ENCODE measurements at places on chromosomes 3 and 15.
A peak's percentile ranks its signal among the peaks of the same experiment; 100 is the strongest.

GRCh38 chr3:122742234-122742633, 51.4 kb downstream of the HSPBAP1 start:
- DNase-seq, result no peak

GRCh38 chr3:167780214-167780883, 44.8 kb downstream of the SERPINI1 start:
- DNase-seq, result no peak

DNA sequence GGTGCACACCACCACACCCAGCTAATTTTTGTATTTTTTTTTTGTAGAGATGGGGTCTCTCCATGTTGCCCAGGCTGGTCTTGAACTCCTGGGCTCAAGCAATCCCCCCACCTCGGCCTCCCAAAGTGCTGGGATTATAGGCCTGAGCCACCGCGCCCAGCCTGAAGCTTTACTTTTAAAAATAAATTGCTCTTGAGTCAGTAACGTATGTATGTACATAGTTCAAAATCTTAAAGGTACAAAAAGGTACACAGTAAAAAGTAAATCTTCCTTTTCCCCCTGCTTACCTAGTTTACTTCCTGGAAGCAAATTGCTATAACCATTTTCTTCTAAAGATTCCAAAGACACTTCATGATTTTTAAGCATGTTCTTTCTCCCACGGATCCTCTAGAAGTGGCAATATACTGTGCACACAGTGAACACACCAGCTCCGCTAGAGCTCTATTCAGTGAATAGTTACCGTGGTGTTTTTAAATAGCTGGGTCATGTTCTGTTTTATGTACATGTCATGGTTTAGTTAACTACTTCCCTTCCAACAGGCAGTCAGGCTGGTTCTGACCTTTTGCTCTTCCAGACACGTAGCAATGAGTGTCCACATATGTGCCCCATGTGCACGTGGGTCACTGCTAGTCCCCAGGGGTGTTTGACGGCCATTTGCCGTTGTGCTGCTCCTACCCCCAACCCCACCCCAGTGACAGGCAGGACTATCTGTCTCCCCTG, 82.1 kb downstream of the EEFSEC start:
- DNase-seq, result peak; percentile 23

- no peak for DNase-seq
Measured at GRCh38 chr15:87712211-87712610, 544.3 kb downstream of the NTRK3 start.

- peak; percentile 36 for DNase-seq
Measured at GRCh38 chr3:160616716-160617115, 51.3 kb upstream of the KPNA4 start.

- DNase-seq, result peak; percentile 33
Measured at GRCh38 chr15:98860281-98861041, 147.1 kb downstream of the PGPEP1L start.

DNA sequence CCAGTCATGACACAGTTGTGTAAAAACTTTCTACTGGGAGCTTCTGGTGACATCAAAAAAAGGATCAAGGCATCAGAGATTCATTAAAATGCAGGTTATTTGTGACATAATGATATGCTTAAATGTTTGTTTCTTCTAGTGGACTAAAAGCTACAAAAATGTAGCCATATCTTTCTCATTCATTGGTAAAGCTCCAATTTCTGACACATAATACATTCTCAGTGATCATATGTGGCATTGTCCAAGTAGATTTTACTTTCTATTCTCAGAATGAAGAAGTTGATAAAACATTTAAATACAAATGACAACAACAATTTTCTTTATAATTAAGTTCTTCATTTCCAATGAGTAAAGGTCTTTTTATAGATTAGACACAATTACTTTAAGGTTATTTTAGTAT, 71.0 kb upstream of the ARHGEF26 start:
- DNase-seq, result no peak

- peak; percentile 60 for DNase-seq
Measured at GRCh38 chr3:25495726-25496253, 67.7 kb downstream of the RARB start.

DNA sequence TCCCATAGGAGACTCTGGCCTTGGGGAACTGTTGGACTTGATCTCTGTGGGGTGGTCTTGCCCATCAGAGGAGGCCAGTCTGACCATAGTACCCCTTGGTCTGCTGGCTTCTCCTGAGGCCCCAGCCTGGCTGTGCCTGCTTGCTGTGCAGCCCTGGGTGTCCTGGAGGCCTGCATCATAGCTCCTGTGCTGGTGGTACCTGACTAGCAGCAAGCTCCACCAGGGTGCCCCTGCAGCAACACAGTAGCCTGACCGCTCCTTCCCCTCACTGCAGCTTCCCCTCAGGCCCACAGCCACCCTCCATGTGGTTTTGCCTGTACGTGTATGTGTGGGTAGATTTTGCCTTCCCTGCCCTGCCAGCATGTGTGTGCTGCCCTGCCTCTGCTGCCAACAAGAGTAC, 85.6 kb upstream of the TTC14 start:
- DNase-seq, result no peak

DNA sequence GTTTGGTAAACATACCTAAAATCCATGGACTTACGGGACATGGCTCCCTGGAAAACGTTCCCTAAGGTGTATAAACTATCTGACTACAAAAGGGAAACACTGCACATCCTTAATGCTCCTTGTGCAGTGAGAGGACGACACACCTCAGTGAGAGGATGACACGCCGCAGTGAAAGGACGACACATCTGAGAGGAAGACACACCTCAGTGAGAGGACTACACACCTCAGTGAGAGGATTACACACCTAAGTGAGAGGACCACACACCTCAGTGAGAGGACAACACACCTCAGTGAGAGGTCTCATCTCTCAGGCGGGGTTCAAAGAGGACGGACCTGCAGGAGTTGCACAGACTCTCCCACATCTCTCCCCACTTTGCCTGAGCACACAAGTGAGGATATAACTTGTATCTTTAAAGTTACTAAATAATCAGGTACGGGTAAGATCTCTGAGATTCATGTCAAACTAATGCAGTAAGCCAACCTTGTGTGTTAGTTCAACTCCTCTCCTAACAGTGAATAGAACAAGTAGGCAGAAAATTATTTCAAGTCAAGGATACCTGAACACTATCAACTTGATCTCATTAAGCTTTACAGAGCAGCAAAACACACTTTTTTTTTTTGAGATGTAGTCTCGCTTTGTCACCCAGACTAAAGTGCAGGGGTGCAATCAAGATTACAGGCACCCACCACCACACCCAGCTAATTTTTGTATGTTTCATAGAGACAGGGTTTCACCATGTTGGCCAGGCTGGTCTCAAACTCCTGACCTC, 32.1 kb downstream of the HERC2 start:
- no peak for DNase-seq

GRCh38 chr3:48655063-48655462, 7.6 kb downstream of the CELSR3 start:
- DNase-seq, result no peak

DNA sequence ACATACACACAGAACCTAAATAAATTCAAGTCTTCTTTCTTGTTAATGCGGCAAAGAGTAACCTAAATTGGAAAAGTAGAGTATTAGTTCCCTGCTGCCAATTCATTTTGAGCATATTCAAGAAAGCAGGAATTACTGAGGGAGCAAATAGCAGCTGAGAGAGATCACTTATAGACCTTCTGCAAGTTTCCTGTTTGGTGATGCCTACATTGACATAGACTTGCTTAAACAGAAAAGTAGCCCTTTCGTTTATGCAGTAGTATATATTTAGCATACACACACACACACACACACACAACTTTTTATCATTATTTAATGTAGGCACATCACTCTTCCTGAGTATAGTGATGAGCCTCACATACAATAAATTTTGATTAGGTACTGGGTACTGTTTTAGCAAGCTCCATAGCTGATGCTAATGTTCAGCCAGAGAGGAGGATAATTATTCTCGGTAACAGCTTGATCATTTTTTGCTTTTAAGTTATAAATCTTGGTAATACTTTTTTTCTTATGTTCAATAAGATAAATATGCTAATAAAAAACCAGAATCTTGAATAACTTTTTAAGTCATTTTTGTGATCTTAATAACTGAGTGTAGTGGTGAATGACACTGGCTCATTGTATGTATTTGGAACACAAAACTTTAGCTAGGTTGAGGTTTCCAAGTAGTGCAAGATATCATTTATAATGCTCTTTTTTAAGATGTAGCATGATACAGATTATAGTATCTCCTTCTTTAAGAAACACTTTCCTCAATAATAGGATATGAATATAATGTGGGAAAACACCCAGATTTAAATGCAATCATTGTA, 174.7 kb downstream of the MBNL1 start:
- no peak for DNase-seq

- no peak for DNase-seq
Measured at GRCh38 chr3:15781131-15781530, 16.6 kb downstream of the ANKRD28 start.

- no peak for DNase-seq
Measured at GRCh38 chr3:25973122-25973521, 183.2 kb downstream of the OXSM start.

GRCh38 chr3:172155897-172156585, 116.7 kb downstream of the FNDC3B start:
- DNase-seq, result no peak

- DNase-seq, result no peak
Measured at GRCh38 chr15:60889491-60889890, 339.6 kb downstream of the RORA start.

GRCh38 chr3:72336821-72337479, 511.3 kb downstream of the SHQ1 start:
- peak; percentile 80 for DNase-seq

DNA sequence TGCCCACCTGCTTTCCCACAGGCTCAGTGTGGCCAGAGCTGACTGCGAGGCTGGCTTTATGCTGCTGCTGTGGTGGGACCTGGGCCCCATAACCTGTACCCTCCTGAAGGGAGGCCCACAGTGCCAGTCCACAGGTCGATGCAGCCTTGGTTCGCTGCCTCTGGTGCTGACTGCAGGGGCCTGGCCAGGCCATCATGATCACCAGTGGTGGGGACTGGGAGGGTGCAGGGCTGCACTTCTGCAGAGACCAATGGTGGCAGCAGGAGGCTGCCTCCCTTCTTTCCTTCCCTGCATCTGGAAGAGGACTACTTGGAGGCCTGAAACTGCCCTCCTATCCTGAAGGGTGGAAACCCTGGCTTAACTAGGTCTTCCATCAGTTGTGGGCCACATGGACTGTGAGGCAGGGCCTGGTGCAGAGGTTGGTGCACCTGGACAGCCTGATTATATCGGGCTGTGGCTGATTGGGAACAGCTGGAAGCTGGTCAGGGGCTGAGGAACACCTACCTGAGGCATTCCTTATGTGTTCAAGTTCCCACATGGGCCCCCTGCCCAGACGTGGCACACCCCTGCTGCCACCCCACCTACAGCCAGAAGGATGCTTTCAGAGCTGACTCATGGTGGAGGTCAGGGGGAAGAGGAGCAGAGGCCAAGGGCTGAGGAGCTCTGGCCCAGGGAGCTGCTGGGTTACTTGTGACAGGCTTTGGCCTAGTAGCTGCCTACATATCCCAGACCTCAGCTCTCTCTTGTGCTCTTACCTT, 29.8 kb downstream of the POMGNT2 start:
- DNase-seq, result no peak

DNA sequence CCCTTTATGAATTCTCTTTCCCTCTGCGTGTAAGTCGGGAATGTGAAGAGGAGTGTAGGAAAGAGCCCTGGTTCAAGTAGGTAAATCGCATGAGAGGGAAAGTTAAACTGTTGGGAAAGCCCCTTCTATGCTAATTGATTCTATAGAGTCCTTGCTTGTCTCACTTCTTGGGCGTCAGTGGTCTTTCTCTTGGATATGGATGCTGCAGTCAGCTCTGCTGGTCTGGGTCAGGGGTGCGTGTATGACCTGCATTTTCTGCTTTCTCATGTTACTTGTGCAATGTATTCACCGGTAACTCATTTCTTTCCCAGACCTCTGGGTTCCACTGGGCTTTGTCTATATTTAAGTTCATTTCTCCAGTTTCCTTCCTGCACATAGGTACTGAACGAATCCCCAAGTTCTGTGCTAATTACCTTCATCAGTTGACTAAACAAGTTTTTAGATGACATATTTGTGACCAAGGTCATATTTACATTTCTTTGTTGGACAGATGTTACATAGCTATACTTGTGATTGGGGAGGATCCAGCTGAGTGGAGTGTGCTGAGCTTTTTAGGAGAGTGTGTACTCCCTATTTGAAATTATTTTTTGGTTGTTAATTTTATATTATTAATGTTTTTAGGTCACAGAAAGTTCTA, 1.4 kb downstream of the SETD5 start:
- DNase-seq, result peak; percentile 69

- DNase-seq, result peak; percentile 92
Measured at GRCh38 chr3:24220859-24221657, 273.6 kb downstream of the THRB start.

GRCh38 chr15:40766906-40767837, 2.6 kb upstream of the C15orf62 start:
- DNase-seq, result peak; percentile 67

DNA sequence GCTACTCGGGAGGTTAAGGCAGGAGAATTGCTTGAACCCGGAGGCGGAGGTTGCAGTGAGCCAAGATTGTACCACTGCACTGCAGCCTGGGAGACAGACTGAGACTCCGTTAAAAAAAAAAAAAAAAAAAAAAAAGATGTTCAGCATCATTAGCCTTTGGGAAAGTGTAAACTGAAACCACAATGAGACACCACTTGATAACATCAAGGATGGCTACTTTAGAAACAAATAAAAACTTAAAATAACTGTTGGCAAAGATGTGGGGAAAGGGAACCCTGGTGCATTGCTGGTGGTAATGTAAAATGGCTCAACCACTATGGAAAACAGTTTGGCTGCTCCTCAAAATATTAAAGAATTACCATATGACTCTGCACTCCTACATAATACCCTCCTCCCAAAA, 1.9 kb downstream of the LEO1 start:
- peak; percentile 50 for DNase-seq

GRCh38 chr3:134829721-134830120, 34.7 kb downstream of the EPHB1 start:
- no peak for DNase-seq

GRCh38 chr3:169759256-169759655, 5.6 kb downstream of the TERC start:
- DNase-seq, result peak; percentile 68

GRCh38 chr15:51818150-51818549, 11.3 kb upstream of the TMOD3 start:
- DNase-seq, result no peak

GRCh38 chr3:4687167-4687566, 194.0 kb downstream of the ITPR1 start:
- DNase-seq, result peak; percentile 91
